ENCODE measurements at places on chromosomes 3 and 15.

DNA sequence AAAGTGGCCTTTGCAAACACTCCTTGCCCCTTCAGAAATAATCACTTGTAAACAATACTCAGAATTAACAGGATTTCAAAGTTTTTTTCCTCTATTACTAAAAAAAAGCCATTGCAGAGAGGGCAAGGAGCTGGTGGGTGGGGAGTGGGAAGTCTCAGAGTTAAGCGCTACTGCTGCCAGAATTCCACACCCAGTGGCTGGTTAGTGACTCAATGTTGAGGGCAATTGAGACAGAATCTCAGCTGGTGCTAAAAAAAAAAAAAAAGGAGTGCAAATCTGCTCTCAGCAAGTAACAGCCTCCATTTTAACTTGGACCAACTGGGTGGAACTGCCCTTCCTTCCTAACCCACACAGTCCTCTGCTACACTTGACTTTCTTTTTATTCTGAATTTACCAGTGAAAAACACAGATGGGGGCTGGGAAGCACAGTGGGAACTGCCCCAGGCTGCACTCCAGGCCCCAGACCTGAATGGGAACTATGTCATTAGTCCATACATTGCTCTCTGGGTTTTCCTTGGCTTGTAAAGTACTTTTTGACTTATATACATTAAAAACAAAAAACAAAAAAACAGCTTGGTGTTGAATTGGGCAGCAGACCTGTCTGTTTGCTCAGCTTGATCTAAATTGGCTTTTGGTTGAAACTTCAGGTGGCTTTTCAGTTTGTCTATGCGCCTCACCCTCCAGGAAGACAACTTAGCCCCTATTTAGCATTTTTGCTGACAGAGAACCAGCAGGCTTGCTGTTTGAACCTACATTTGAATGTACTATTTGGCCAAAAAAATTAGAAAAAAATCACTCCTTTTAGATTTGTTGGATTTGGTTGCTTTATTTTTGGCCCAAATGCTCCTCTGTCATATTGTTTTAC is 357.8 kb upstream of the TBL1XR1 start:
- DNase-seq, result no peak

DNA sequence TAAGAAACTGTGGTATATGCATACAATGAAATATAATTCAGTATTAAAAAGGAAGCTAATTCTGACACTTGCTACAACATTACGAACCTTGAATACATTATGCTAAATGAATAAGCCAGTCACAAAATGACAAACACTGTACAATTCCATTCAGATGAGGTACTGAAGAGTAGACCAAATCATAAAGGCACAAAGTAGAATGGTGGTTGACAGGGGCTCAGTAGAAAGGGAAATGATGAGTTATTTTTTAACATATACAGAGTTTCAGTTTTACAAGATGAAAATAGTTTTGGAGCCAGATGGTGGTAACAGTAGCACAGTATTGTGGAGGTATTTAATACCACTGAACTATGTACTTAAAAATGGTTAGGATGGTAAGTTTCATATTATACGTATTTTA is 254.6 kb upstream of the RBMS3 start:
- DNase-seq, result no peak

GRCh38 chr3:12325586-12326515 is 37.0 kb downstream of the PPARG start:
- DNase-seq, result no peak

GRCh38 chr3:144039661-144040060 is 68.0 kb downstream of the DIPK2A start:
- DNase-seq, result no peak

- DNase-seq, result no peak
Measured at GRCh38 chr3:877001-877400, 215.8 kb upstream of the CNTN6 start.

- no peak for DNase-seq
Measured at GRCh38 chr3:169327546-169328356, 335.8 kb downstream of the MECOM start.

DNA sequence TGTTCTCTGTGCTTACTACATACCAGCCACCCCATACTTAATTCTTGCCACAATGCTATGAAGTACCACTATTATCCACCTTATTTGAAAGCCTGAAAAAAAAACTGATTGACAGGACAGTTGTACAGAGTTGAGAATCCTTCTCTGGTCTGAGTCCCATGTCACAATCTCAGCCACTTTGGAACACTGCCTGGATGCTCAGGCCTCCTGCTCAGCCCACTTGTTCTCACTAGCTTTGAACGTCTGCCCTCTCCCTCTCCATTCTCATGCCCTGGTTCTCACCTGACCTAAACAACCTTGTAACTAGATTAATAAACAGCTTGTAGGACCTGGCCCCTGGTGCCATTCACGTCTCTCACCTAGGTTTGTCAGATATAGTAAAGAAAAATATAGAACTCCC is 53.9 kb downstream of the TRIM69 start:
- DNase-seq, result no peak

- DNase-seq, result no peak
Measured at GRCh38 chr3:109234300-109234699, 82.0 kb downstream of the DPPA2 start.

DNA sequence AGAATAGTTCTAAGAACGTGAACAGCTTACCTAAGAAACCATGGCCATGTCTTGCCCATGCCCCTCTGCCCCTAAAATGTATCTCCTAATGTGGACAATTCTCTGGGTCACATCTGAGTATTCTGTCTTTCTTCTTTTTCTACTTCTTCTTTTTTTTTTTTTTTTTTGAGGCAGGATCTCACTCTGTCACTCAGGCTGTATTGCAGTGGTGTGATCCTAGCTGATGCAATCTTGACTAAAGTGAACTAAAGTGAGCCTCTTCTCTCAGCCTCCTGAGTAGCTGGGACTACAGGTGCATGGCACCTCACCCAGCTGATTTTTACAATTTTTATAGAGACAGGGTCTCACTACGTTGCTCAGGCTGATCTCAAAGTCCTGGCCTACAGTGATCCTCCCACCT is 204.8 kb upstream of the ZPLD1 start:
- DNase-seq, result no peak

DNA sequence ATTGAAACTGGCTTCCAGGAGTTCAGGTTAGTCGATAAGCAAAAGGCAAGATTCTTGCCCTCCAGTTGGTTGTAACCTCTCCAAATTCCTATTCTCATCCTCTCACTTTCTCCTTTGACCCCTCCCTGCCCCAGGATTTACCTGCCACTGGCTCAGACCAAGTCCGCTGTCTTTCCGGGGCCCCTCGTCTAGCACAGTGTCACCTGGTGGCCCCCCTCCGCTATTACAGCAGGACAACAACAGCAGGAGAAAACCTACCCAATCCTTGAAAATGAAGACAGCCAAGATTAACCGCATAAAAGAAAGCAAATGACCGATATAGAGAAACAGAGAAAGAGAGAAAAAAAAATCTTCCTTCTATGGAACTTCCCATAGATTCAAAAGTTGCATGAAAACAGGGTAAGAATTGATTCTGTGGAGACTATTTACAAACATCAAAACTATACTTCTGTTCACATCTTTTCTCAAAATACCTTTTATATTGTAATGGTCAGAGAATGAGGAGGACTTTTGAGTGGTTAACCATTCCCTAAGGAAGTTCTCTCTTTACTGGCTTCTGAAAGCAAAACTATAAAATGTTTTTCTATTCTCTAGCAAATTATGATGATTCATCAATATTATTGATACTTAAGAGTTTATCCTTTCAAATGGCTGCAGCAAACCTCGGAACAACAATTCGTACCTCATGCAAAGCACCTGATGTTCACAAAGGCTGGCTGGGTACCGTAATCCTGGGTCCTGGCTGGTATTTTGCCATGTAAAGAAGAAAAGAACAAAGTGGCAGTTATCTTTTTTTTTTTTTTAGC is 10.0 kb upstream of the ST8SIA2 start:
- DNase-seq, result no peak

Data from activated T-cell treated with anti-CD3 and anti-CD28 coated beads for 1 hour (primary cell).